ENCODE measurements at places on chromosomes 3 and 15. TPM values are rescaled to one million over a fixed set of nuclear protein-coding genes. Genes with fewer than 3 reads are reported as not detected.

The CATSPER2 gene
- total RNA-seq = 3.5 TPM

The CCR9 gene
- not detected for total RNA-seq

The SCN5A gene
- total RNA-seq = 0.31 TPM

The TMIE gene
- 1.2 TPM for total RNA-seq

The SPRED1 gene
- total RNA-seq = 0.74 TPM

The PPARG gene
- not detected for total RNA-seq

The SLC12A1 gene
- not detected for total RNA-seq

The EXD1 gene
- not detected for total RNA-seq

The NR1I2 gene
- total RNA-seq = 0.88 TPM

- peaks cover 10% of the 10 kb centered on the region for H3K4me1 ChIP-seq
- no peak for DNase-seq
- H3K27me3 ChIP-seq = no peaks in the 10 kb centered on the region
- H3K4me3 ChIP-seq = peak overlapping the region; percentile 69
Observed at GRCh38 chr15:45167631-45168205, 20.0 kb downstream of the SHF start.

DNA sequence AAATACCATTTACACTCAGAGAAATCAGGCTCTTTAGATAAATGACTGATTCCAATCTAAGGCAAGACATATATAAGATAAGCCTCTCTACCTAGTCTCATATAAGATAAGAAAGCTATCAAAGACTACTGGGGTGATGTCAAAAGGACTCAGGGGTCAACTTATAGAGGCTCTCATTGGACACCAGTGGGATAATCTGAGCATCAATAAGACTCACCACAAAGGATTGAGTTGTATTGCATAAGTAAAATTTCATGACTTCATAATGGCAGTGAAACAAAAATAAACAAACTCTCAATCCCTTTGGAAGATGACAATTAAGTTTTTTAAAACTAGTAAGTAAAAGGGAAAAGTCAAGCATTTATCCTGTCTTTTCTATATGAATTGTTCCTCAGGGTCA lies 317.8 kb downstream of the SHQ1 start:
- no peak overlapping the region for H3K27ac ChIP-seq
- H3K4me1 ChIP-seq = peaks cover 6% of the 10 kb centered on the region
- DNase-seq = no peak
- no peak overlapping the region for H3K4me3 ChIP-seq
- no peaks in the 10 kb centered on the region for H3K36me3 ChIP-seq

DNA sequence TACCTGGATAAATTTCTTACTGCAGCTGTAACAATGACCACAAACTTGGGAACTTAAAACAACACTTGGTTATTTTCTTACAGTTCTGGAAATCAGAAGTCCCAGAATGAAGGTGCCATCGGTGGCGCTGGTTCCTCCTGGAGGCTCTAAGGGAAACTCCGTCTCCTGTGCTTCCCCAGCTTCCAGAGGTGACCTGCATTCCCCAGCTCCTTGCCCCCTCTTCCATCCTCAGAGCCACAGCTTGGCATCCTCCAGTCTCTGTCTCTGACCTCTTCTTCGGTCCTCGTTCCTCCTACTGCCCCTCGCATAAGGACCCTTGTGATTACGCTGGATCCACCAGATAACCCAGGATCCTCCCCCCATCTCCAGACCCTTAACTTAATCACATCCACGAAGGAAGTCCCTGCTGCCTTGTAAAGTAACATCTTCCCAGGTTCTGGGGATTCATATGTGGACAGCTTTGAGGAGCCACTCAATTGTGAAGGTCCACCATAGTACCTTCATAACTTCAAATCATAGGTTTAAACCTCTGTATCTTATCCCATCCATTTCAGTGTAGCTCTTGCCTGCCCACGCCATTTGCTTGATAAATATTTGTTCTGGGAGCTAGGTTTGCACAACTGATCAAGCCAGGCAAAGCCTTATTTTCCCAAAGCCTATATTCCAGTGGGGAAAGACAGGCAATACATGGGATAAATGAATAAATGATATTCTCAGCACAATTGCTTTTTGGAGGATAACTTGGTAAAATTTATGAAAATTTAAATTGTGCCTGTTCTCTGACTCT lies 34.8 kb downstream of the KLF15 start:
- H3K4me1 ChIP-seq = no peaks in the 10 kb centered on the region
- no peaks in the 10 kb centered on the region for H3K36me3 ChIP-seq
- peaks cover 7% of the 10 kb centered on the region for H3K27me3 ChIP-seq
- DNase-seq = no peak
- no peak overlapping the region for H3K27ac ChIP-seq
- no peak overlapping the region for H3K4me3 ChIP-seq

GRCh38 chr15:98324341-98324970 lies 323.9 kb upstream of the IGF1R start:
- H3K4me3 ChIP-seq = no peak overlapping the region
- no peaks in the 10 kb centered on the region for H3K36me3 ChIP-seq
- H3K27ac ChIP-seq = no peak overlapping the region
- H3K27me3 ChIP-seq = peaks cover 5% of the 10 kb centered on the region
- no peak for DNase-seq

- no peaks in the 10 kb centered on the region for H3K4me1 ChIP-seq
- H3K27me3 ChIP-seq = no peaks in the 10 kb centered on the region
Observed at GRCh38 chr3:173371848-173372487, 25.6 kb upstream of the NLGN1 start.

DNA sequence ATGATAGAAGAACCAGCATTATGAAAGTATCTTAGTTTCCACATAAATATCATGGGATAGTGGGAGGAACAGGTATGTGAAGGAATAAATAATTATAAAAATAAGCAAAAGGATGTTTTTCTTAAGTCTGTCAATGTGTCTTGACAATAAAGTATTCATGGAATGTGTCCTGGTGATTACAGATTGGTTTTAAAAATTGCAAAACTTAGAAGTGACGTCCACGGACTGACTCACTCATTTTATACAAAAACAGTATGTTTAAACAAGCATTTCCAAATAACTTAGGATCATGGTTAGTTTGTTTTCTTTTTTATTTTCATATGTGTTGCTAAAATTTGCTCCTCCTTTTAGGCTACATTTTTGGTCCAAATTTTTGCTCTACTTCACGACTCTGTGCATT lies 687.0 kb upstream of the NECTIN3 start:
- no peak overlapping the region for H3K4me3 ChIP-seq
- H3K4me1 ChIP-seq = no peaks in the 10 kb centered on the region
- no peak for DNase-seq
- no peak overlapping the region for H3K27ac ChIP-seq
- no peaks in the 10 kb centered on the region for H3K27me3 ChIP-seq

GRCh38 chr15:101049856-101050622 lies 130.9 kb downstream of the LRRK1 start:
- no peaks in the 10 kb centered on the region for H3K4me1 ChIP-seq
- no peak overlapping the region for H3K27ac ChIP-seq
- no peak for DNase-seq
- no peaks in the 10 kb centered on the region for H3K27me3 ChIP-seq
- no peak overlapping the region for H3K4me3 ChIP-seq
- no peaks in the 10 kb centered on the region for H3K36me3 ChIP-seq

- no peaks in the 10 kb centered on the region for H3K36me3 ChIP-seq
- peaks cover 3% of the 10 kb centered on the region for H3K27me3 ChIP-seq
- peak overlapping the region; percentile 77 for H3K4me3 ChIP-seq
- DNase-seq = peak; percentile 8
- no peak overlapping the region for H3K27ac ChIP-seq
Observed at GRCh38 chr15:45704329-45705249, 69.8 kb downstream of the SQOR start.

- no peak overlapping the region for H3K4me3 ChIP-seq
- H3K27ac ChIP-seq = no peak overlapping the region
- DNase-seq = no peak
- no peaks in the 10 kb centered on the region for H3K4me1 ChIP-seq
- H3K27me3 ChIP-seq = no peaks in the 10 kb centered on the region
Observed at GRCh38 chr3:8996681-8997121, 33.4 kb upstream of the RAD18 start.

DNA sequence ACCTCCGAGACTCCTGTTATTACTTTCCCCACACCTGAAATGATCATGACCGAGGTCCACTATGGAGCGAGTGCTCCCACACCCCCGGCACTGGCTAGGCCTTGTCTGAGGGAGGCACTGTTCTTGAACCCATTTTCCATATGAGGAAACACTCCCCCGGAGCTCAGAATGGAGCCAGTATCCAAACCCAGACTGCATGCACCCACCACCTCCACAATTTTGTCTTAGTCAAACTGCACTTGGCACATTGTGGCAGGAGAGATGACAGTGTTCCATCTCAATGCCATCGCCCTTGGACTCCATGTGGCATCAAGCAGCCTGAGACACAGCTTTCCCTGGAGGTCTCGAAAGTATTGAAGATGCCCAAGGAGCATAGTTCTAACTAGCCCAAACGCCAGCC lies 154.1 kb downstream of the NUP210 start:
- peaks cover 7% of the 10 kb centered on the region for H3K4me1 ChIP-seq
- H3K36me3 ChIP-seq = no peaks in the 10 kb centered on the region
- H3K4me3 ChIP-seq = no peak overlapping the region
- H3K27ac ChIP-seq = no peak overlapping the region

- H3K4me3 ChIP-seq = no peak overlapping the region
- DNase-seq = no peak
- H3K4me1 ChIP-seq = no peaks in the 10 kb centered on the region
- no peak overlapping the region for H3K27ac ChIP-seq
Observed at GRCh38 chr3:128709038-128709437, 16.9 kb upstream of the RAB7A start.

DNA sequence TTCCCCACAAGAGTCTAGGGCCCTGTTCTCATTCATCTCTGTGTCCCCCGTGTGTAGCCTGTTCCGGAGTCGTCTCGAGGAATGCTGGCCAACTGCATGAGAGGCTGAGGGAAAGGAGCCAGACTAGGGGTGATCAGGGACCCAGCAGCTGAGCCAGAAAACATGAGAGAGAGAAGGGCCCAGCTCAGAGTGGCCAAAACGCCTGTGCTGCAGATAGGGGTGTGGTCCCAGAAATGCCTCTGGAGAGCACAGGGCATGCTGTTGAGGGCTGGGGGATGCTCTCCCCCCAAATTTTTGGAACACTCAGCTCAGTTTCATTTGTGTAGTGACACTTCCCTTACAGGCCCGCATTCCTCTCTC lies 14.1 kb downstream of the CYP1A2 start:
- no peaks in the 10 kb centered on the region for H3K4me1 ChIP-seq
- no peak for DNase-seq
- H3K4me3 ChIP-seq = no peak overlapping the region
- H3K36me3 ChIP-seq = no peaks in the 10 kb centered on the region
- H3K27ac ChIP-seq = no peak overlapping the region

DNA sequence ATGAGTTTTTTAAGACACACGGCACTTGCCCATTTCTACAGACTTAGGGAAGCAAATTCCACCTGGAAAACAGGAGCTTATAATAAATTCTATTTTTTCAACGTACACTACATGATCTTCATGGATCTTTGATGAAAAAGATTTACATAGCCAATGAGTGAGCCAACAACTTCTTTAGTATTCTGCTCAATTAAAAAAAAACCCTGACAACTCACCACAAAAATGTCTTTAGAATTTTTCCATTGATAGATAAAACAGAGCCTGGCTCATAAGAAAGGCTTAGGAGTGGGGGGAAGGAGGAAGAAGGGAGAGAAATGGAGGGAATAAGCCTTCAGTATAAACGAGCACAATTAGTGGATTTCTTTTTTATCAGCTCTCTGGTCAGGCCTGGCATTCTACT lies 126.7 kb downstream of the ATP10A start:
- H3K4me3 ChIP-seq = no peak overlapping the region
- peaks cover 18% of the 10 kb centered on the region for H3K4me1 ChIP-seq
- H3K27ac ChIP-seq = no peak overlapping the region
- DNase-seq = no peak
- H3K36me3 ChIP-seq = peaks cover 8% of the 10 kb centered on the region
- H3K27me3 ChIP-seq = no peaks in the 10 kb centered on the region

GRCh38 chr3:66095295-66096001 lies 56.7 kb upstream of the MAGI1 start:
- no peak overlapping the region for H3K4me3 ChIP-seq
- no peak overlapping the region for H3K27ac ChIP-seq
- DNase-seq = no peak
- no peaks in the 10 kb centered on the region for H3K36me3 ChIP-seq
- no peaks in the 10 kb centered on the region for H3K27me3 ChIP-seq

DNA sequence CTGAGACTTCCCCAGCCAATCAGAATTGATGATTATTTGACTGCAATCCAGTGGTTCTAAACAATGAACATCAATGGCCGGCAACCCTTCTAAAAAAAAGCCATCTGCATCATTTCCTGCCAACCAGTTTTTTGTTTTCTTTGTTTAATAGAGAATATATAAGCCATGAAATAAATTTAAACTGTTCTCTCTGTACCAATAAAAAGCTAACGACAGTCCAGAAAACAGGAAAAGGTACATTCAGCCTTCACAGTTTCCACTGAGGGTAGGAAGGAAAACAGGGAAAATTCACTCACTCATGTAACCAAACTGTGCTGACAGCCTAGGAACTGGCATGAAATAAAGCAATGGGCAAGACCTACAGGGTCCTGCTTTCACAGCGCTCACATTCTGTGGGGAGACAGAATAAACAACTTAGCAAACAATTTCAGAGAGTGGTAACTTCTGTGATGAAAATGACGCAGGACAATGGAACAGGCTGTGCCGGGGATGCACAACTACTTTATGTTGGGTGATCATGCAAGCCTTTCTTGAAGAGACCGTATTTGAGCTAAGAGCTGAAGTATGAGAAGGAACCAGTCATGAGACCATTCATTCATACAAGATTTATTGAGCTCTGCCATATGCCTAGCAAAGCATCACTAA lies 630.1 kb downstream of the MAGI1 start:
- H3K27me3 ChIP-seq = no peaks in the 10 kb centered on the region
- H3K4me1 ChIP-seq = no peaks in the 10 kb centered on the region
- no peak for DNase-seq
- no peak overlapping the region for H3K27ac ChIP-seq
- H3K36me3 ChIP-seq = no peaks in the 10 kb centered on the region

DNA sequence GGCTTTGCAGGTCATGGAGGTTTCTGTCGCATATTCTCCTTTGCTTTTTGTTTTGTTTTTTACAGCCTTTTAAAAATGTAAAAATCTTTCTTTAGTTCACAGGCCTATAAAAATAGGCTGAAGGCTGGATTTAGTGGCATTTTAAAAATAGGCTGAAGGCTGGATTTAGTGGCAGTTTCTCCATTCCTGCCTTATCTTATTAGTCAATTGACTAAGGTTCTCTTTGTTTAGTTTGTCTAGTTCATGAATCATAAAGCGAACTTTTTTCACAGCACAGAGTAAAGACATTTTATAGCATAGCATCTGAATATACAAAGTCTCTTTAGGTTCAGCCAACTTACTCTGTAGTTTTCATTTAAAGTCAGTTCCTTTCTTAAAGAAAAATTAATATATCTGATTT lies 31.4 kb downstream of the AP4E1 start:
- H3K4me3 ChIP-seq = no peak overlapping the region
- no peak overlapping the region for H3K27ac ChIP-seq
- no peak for DNase-seq
- H3K4me1 ChIP-seq = no peaks in the 10 kb centered on the region
- H3K36me3 ChIP-seq = peaks cover 22% of the 10 kb centered on the region
- no peaks in the 10 kb centered on the region for H3K27me3 ChIP-seq

DNA sequence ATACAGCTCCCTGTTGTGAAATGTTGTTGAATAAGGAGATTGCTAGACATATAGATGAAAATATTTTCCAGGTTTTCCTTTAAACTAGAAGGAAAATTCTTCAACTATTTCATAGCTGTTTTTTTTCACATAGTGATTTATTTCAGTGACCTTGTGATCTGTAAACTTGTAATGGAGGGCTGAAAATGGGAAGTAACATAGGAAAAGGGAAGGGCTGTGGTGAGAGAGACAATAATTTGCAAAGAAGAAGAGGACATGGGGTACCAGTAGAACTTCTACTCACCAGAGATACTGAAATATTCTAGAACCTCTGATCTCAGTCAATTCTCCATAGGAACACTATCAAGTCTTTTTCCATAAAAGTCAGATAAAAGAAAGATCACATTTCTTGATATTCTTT lies 60.4 kb downstream of the PLS1 start:
- no peaks in the 10 kb centered on the region for H3K36me3 ChIP-seq
- H3K27me3 ChIP-seq = no peaks in the 10 kb centered on the region
- no peak overlapping the region for H3K27ac ChIP-seq
- no peaks in the 10 kb centered on the region for H3K4me1 ChIP-seq

Data from activated naive CD4-positive, alpha-beta T cell treated with anti-CD3 and anti-CD28 coated beads for 36 hours (primary cell).